ENCODE measurements at places on chromosomes 6 and 20.

- no peaks in the 10 kb centered on the region for H3K36me3 ChIP-seq
- H3K27me3 ChIP-seq = no peaks in the 10 kb centered on the region
- DNase-seq = no peak
- no peak overlapping the region for H3K27ac ChIP-seq
- peaks cover 23% of the 10 kb centered on the region for H3K4me1 ChIP-seq
These were observed 93.6 kb downstream of the FHL5 start for GRCh38 chr6:96656567-96656966.

DNA sequence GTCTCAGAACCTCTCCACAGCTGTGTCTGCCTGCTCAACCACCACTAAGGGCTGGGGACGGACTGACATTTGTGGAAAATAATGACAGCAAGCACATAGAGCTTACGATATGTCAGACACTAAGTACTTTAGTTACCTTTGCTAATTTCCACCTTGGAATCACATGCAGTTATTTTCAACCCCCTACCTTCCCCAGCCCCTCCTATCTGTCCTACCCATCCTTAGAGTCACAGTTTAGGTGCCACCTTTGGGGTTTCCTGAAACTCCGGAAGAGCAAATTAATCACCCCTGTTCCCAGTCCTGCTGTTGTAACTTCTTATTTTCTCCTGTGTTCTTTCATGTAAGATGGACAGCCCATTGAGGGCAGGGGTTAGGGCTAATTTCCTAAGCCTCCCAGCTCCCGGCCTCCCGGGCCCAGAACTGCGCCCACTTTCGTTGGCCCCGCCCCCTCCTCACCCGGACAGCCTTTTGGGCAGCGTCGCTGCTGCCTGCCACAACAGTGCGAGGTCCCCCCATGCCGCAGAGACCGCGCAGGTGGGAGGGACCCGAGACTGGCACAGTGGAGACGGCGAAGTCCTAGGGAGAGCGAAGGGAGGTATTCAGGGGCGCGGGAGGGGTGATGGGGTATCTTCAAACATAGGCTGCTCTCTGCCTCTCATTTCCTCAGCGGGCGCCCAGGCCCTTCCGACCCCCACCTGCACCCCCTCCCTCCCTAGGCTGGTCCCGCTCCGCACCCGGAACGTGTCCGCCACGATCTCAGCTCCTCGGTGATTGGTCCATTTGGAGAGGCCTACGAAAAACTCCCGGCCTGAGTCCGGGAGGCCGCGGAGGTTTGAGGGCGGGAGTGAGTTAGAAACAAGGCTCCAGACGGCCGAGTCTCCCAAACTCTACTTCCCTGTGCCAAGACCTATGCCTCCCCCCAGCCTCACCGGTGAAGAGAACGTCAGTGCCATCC, 1.1 kb downstream of the DDAH2 start:
- peak overlapping the region; percentile 86 for H3K27ac ChIP-seq
- H3K36me3 ChIP-seq = no peaks in the 10 kb centered on the region

- H3K27ac ChIP-seq = no peak overlapping the region
- no peak for DNase-seq
- peaks cover 3% of the 10 kb centered on the region for H3K4me1 ChIP-seq
- H3K36me3 ChIP-seq = no peaks in the 10 kb centered on the region
These were observed 261.1 kb upstream of the CITED2 start for GRCh38 chr6:139635401-139636130.

DNA sequence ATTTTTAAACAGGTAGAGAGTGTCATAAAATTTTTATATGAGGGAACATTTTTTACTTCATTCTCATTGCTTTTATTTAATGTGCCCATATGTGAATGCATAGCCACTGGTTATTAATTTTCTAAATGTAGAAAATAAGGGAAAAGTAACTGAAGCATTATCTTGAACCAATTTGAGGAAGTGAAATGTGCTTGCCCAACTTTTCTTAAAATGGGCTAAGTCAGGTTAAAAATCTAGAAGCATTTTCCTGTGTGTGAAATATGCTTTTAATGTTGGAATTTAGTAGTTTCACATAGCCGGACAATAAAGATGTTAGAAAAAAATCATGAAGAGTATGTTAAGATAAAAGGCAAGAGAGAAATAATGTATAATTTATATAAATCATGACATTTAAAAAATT, 3.8 kb downstream of the SEC23B start:
- H3K4me3 ChIP-seq = no peak overlapping the region
- H3K36me3 ChIP-seq = no peaks in the 10 kb centered on the region
- no peak for DNase-seq
- H3K4me1 ChIP-seq = peaks cover 20% of the 10 kb centered on the region
- no peaks in the 10 kb centered on the region for H3K27me3 ChIP-seq

DNA sequence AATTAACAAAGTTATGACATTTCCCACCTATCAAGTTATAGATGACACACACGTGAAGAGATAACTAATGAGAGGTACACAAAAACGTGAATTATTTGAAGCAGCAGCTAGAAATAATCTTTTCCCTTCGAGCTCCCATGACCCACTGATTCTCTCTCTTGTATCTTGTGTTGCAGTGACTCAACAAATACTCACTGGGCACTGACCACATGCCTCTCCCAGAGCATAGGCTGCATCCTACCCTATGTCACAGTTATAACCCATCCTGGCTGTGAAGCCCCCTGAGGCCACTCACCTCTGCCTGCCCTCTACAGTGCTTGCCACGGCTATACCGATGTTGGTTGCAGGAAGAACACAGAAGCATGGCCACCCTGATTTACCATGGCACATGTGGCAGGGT, 91.8 kb downstream of the INSM1 start:
- H3K36me3 ChIP-seq = no peaks in the 10 kb centered on the region
- no peaks in the 10 kb centered on the region for H3K4me1 ChIP-seq
- H3K27me3 ChIP-seq = no peaks in the 10 kb centered on the region

GRCh38 chr6:159427771-159428170, 258.6 kb downstream of the FNDC1 start:
- no peak for DNase-seq
- H3K36me3 ChIP-seq = no peaks in the 10 kb centered on the region
- no peak overlapping the region for H3K4me3 ChIP-seq
- no peaks in the 10 kb centered on the region for H3K27me3 ChIP-seq

DNA sequence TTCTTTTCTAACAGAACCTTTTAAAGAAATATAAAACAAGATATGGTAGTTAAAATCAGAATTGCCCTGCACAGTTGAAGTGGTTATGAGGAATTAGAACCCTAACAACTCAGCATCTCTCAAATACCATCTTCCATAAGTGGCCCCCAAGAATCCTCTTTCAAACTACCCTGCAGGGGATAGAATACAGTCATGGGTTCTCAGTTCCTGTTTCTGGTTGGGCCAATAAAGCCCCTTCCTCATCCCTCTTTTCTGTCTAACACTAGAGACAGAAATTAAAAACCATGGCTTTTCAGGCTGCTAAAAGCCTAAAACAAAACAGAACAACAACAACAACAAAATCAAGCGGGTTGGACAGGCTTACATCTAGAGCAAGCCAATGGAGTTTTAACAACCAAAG, 6.7 kb upstream of the LCA5 start:
- no peaks in the 10 kb centered on the region for H3K27me3 ChIP-seq
- no peaks in the 10 kb centered on the region for H3K36me3 ChIP-seq
- H3K27ac ChIP-seq = peak overlapping the region; percentile 97

DNA sequence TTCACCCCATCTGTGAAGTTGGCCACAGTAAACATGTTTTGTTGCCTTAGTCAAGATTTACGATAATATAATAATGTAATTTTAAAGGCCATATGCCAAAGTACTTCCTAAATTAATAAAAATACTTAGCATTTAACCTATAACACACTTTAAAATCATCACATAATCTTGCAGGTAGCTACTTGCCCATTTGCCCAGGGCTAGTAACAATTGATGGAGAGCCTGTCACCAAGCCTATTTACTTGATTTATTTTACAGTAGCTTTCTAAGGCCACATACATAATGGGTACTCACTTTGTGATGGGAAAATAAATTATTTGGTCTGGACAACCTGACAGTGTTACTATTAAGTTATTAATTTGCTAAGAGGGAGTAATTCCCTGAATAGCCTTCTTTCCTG, 14.5 kb downstream of the BTBD9 start:
- DNase-seq = no peak
- H3K4me3 ChIP-seq = no peak overlapping the region
- no peaks in the 10 kb centered on the region for H3K4me1 ChIP-seq
- H3K36me3 ChIP-seq = no peaks in the 10 kb centered on the region
- no peaks in the 10 kb centered on the region for H3K27me3 ChIP-seq

GRCh38 chr6:160917572-160917971, 74.0 kb upstream of the MAP3K4 start:
- DNase-seq = no peak
- no peaks in the 10 kb centered on the region for H3K36me3 ChIP-seq
- H3K27me3 ChIP-seq = no peaks in the 10 kb centered on the region

DNA sequence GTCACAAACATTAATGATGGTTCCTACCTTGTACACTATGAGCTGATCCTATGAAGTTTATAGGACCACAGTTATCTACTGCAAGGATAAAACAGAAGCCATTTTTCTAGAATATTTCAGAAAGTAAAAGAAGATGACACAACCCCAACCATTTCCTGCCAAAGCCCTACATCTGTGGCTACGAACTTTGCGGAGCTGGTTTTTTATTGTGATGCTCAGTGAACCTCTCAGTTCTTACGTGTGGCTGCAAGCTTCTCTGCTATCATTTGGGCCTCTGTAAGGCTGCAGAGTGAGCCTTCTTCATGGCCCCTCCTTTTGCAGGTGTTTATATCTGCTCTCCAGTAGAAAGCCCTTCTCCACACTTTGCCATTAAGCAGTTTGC, 17.8 kb upstream of the TAGAP start:
- H3K4me3 ChIP-seq = no peak overlapping the region
- H3K27ac ChIP-seq = no peak overlapping the region
- H3K4me1 ChIP-seq = no peaks in the 10 kb centered on the region
- no peaks in the 10 kb centered on the region for H3K27me3 ChIP-seq
- no peaks in the 10 kb centered on the region for H3K36me3 ChIP-seq
- no peak for DNase-seq

- H3K4me1 ChIP-seq = peaks cover 9% of the 10 kb centered on the region
- no peaks in the 10 kb centered on the region for H3K27me3 ChIP-seq
- no peaks in the 10 kb centered on the region for H3K36me3 ChIP-seq
- DNase-seq = peak; percentile 12
- no peak overlapping the region for H3K27ac ChIP-seq
These were observed 74.7 kb upstream of the NOX3 start for GRCh38 chr6:155530219-155530834.

GRCh38 chr20:20241976-20242375, 125.9 kb upstream of the INSM1 start:
- no peaks in the 10 kb centered on the region for H3K4me1 ChIP-seq
- no peak for DNase-seq
- H3K4me3 ChIP-seq = no peak overlapping the region
- H3K36me3 ChIP-seq = no peaks in the 10 kb centered on the region
- H3K27me3 ChIP-seq = no peaks in the 10 kb centered on the region
- no peak overlapping the region for H3K27ac ChIP-seq

DNA sequence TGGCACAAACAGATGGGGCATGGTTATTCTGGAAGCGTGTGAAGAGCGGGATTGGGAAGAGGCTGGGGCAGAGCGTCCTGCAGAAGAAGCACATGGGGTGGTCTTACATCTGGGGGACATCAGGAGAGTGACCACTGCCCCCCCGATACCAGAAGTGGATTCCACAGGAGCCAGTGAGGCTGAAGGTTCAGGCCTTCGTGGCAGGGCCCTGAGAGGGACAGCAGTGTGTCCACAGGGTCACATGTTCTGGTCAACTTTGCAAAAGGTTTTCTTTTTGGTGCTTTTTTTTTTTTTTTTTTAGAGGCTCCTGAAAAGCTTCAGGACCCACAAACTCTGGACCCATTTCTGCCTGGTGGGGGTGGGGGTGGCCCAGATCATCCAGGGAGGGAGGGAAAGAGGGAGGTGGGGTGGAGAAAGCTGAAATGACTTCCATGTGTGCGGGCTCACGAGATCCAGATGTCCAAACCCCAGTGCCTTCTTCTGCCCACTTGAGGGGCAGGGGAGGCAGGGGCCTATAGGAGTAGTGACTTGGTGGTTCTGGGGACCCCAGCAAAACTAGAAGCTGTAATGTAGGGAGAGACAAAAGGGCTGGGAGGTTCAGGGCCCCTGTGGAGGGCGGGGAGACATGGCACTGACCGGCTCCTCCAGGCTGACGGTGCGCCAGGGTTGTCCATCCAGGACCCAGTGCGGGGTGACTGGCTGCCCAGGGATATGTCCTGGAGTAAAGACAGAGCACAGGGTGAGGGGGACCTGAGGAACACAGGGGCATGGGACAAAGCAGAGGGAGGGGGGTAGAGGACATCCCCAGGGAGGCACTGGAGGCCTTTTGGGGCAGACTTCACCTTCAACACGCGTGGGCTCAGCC, 2.7 kb downstream of the ADAM33 start:
- H3K27ac ChIP-seq = no peak overlapping the region
- no peaks in the 10 kb centered on the region for H3K4me1 ChIP-seq
- no peak for DNase-seq
- H3K4me3 ChIP-seq = no peak overlapping the region
- H3K27me3 ChIP-seq = peaks cover 78% of the 10 kb centered on the region

DNA sequence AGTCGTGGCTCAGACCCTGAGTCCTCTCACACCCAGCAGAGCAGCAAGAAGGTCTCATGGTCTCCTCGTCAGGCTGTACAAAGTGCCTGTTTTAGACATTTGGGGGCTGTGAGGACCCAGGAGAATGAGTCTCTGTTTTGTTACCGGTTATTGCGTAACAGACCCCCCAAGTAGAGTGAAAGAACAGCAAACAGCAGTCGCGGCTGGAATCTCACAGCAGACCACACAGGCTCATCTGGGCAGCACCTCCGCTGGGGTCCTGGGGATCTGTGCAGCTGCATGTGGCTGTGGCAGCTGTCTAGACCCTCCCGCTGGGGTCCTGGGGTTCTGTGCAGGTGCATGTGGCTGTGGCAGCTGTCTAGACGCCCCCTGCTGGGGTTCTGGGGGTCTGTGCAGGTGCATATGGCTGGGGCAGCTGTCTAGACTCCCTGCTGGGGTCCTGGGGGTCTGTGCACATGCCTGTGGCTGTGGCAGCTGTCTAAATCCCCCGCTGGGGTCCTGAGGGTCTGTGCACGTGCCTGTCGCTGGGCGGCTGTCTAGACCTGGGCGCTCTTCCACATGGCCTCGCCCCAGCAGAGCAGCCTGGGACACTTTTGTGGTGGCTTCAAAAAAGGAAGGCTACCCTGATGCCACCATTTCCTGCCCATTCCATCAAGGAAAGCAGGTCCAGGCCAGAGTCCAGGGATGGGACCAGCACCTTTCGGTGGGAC, 24.7 kb downstream of the ENTPD6 start:
- H3K4me3 ChIP-seq = no peak overlapping the region
- H3K27me3 ChIP-seq = no peaks in the 10 kb centered on the region
- H3K36me3 ChIP-seq = 0 out of 2 replicates have a peak, but pooled peaks cover 5% of the 10 kb centered on the region
- H3K27ac ChIP-seq = no peak overlapping the region

- no peak overlapping the region for H3K4me3 ChIP-seq
- no peak for DNase-seq
- no peak overlapping the region for H3K27ac ChIP-seq
- no peaks in the 10 kb centered on the region for H3K36me3 ChIP-seq
These were observed 2.0 kb downstream of the NNAT start for GRCh38 chr20:37523012-37523391.

DNA sequence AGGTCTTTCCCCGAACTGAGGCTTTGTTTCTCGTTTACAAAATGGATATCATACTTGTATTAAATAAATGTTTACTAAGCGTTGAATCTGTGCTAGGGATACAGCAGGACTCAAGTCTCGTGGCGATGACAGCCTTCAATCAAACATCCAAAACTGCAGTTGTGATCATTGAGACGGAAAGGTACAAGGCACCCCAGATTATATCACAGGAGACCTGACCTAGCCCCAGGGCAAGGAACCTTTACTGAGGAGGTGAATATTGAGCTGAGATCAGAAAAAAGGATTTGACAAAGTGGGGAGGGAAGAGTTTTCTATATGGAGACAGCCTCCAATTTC, 476 bp downstream of the AAR2 start:
- DNase-seq = no peak
- peaks cover 9% of the 10 kb centered on the region for H3K4me1 ChIP-seq
- peak overlapping the region; percentile 81 for H3K4me3 ChIP-seq
- H3K27me3 ChIP-seq = no peaks in the 10 kb centered on the region
- peaks cover 9% of the 10 kb centered on the region for H3K36me3 ChIP-seq
